ENCODE measurements at places on chromosomes 13 and 19.

DNA sequence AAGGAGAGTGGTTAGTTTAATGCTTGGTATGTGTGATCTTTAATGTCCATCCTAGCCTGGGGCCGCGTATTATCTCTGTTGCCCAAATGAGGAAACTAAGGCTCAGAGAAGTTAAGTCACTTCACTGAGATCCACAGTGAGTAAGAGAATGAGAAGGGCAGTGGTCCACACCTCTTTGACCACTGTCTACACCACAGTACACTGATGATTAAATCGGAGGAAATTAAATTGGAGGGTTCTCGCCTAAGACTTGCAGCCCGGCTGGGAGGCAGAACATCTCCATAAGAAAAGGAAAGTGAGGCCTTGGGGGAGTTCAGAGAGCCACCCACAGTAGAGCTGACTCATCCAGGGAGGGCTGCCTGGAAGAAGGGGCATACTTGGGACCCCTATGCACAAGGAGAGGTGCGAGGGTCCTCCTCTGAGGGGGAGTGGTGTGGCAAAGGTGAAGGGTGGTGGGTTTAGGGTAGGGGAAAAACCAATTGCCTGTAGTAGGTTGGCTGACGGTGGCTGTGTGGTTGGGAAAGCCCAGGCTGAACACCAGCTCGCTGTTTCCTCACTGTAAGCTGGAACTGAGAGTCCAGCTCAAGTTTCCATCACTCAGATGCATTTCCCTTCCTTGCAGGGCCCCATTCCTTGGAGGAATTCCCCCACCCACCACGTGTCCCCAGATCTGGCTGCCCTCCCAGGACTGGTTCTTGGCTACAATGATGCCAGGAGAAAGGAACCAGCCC is 15.0 kb upstream of the DHRS12 start:
- DNase-seq: peak; percentile 42

- DNase-seq: no peak
These were observed 16.8 kb upstream of the ADPRHL1 start for GRCh38 chr13:113470073-113470472.

DNA sequence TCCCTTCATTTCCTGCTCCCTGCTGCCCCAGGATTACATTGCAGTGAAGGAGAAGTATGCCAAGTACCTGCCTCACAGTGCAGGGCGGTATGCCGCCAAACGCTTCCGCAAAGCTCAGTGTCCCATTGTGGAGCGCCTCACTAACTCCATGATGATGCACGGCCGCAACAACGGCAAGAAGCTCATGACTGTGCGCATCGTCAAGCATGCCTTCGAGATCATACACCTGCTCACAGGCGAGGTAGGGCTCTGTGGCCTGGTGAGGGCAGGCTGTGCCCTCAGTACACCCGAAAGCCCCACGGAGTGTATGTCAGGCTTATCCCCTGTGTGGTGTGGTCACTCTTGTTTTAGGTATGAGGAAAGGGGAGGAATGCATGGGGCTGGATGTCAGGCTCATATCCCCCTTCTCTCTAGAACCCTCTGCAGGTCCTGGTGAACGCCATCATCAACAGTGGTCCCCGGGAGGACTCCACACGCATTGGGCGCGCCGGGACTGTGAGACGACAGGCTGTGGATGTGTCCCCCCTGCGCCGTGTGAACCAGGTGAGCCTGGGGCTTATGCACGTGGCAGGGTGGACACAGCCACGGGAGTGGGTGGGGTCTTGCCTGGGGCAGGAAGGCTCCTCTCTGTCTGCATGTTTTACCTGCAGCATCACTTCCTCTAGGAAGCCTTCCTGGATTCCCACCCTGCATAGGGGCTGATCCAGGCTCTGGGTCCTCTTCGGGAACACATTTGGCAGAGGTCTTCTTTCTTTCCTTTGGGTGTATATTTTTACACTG is 2.3 kb upstream of the RNF225 start:
- no peak for DNase-seq

DNA sequence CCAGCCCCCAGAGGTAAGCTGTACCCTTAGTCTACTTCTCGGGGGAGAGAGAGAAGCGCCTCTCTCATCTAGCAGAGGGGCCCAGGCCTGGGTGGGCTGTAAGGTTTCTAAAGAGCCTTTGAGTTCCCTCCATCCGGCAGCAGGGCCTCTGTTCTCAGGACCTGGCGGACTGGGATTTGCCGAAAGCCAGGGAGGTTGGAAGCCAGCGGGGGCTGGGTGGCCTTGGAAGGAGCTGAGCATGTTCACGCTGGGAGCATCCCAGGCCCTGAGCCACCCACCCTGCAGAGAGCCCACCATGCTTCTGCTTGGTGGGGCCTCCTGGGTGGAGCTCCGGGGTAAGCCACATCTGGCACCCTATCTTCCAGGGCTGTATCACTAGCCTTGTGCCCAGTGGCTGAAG is 7.8 kb downstream of the SLC7A10 start:
- no peak for DNase-seq

GRCh38 chr13:93227280-93227877 is 772 bp downstream of the GPC6 start:
- DNase-seq: no peak

- no peak for DNase-seq
These were observed 1213.1 kb downstream of the OLFM4 start for GRCh38 chr13:54241719-54242118.

- peak; percentile 63 for DNase-seq
These were observed 15.0 kb downstream of the CIC start for GRCh38 chr19:42284066-42284501.

DNA sequence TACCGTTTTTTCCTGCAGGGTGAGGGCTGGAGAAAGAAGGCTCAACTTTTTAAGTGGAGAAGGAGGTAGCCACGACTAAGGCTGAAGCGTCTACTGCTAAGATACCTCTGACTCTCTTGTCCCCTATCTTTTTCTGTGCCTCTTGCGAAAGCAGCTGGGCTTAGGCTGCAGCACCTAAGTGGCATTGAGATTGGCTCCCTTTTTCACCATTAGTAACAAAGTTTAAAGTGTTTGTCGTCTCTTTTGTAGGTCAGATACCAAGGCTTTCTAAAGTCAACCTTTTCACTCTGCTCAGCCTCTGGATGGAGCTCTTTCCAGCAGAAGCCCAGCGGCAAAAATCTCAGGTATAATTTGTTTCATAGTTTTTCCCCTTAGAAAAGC is 887 bp downstream of the CDADC1 start:
- no peak for DNase-seq

GRCh38 chr19:38648769-38649304 is 1.4 kb downstream of the ACTN4 start:
- DNase-seq: no peak

DNA sequence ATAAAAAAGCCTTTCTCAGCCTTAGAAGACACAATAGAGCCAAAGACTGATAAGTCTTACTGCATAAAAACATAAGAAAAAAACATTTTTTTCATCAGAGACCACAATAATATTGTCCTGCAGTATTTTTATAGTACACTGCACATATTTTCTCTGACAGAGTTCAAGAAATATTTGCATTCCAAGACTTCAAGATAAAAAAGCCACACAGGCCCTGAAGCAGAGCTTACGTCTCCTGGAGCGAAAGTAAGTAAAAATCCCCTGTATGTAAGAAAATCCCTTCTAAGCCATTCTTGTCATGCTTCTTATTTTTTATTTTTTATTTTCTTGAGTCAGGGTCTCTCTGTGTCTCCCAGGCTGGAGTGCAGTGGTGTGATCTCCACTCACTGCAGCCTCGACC is 755.9 kb downstream of the LIG4 start:
- DNase-seq: no peak

DNA sequence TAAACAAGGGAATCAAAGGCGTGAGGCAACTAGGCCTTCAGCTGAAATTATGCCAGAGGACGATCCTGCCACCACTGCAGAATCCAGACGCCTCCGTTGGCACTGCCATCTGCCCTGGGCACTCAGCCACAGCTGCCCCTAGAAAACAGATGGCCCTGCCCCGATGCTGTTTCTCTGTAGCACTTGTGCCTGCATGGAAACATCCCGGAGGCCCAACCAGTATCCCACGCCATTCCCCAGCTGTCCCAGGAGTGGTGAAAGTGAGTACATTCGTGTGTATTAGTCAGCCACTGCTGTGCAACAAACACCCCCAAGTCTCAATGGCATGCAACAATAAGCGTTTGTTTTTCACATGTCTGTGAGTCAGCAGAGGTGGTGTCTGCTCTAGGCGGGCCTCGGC is 8.9 kb upstream of the CRTC1 start:
- DNase-seq: no peak

- no peak for DNase-seq
These were observed 76.7 kb downstream of the NDFIP2 start for GRCh38 chr13:79557666-79558065.

GRCh38 chr13:19726611-19727010 is 56.1 kb downstream of the PSPC1 start:
- no peak for DNase-seq

- no peak for DNase-seq
These were observed 816.6 kb downstream of the UQCRFS1 start for GRCh38 chr19:28396287-28396831.

GRCh38 chr13:73894995-73895571 is 239.1 kb downstream of the KLF12 start:
- DNase-seq: no peak

GRCh38 chr19:46494146-46494940 is 1.3 kb downstream of the PNMA8B start:
- no peak for DNase-seq

DNA sequence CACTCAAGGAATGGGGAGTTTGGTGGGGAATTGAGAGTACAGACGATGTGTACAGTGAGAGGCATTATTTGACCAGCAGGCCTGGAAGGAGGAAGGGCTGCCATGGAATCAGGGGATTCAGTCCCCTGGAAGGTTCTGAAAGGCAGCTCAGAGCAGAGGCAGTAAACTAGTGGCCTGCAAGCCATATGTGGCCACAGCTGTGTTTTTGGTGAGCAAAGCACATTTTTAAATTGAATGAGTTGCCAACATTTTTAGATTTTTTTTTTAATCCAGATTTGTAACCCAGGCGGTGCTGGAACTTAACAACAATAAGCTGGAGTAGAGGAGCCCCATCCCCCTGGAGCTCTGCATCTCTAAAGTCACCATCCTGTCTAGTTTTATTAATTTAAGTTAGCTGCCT is 95.3 kb upstream of the IPO5 start:
- no peak for DNase-seq

DNA sequence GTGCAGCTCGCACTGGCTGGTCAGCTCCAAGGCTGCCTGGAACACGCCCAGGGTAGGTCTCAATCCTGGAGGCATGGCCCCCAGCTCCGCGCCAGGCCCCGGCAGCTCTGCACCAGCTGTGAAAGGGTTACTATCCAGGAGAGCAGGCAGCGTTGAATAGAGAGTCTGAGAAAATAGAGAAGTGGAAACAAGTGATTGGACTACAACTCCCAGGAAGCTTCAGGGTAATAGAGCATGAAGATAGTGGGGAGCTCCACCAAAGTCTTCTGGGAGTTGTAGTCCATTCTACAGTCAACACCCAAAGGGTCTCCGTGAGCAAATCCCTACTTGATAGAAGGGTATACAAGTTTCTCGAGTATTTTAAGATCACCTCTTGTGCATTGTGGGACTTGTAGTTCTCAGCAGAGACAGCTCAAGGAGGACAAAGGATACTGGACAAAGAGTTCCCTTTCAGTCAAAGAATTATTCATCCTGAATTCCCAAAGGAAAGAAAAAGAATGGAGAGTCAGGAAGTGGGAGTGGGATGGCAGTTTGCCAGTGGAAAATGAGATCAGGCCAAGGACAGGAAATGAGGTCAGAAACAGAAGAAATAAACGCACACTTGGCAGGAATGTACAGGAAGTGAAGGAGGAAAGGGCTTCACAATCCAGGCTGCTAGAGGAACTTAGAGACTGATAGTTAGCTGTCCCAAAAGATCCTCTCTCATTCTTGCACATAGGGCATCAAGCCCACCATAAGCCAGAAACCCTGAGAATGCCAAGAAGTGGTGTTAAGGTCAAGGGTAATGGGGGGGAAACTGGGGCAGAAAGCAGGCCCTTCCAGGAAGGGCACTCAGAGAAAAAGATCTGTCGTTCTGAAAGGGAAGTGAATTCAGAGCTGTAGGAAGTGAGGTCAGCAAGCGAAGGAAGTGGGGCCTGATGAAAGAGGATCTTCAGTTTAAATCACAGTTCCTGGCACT is 5.5 kb upstream of the MAMSTR start:
- no peak for DNase-seq

DNA sequence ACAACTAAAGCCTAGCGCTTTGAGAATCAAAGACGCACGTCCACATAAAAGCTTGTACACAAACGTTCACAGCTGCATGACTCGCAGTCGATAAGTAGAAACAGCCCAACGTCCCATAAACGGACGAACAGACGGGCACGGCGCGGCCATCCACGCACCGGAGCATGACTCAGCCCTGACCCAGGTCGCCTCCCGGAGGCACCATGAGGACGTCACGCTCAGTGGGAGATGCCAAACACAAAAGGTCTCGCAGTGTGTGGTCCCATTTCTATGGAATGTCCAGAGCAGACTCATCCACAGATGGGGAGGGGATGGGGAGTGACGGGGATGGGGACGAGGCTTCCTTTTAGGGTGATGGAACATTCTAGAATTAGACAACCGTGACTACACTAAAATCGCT is 9.4 kb downstream of the POLRMT start:
- DNase-seq: no peak

GRCh38 chr19:46992699-46993535 is 26.7 kb upstream of the NPAS1 start:
- no peak for DNase-seq

DNA sequence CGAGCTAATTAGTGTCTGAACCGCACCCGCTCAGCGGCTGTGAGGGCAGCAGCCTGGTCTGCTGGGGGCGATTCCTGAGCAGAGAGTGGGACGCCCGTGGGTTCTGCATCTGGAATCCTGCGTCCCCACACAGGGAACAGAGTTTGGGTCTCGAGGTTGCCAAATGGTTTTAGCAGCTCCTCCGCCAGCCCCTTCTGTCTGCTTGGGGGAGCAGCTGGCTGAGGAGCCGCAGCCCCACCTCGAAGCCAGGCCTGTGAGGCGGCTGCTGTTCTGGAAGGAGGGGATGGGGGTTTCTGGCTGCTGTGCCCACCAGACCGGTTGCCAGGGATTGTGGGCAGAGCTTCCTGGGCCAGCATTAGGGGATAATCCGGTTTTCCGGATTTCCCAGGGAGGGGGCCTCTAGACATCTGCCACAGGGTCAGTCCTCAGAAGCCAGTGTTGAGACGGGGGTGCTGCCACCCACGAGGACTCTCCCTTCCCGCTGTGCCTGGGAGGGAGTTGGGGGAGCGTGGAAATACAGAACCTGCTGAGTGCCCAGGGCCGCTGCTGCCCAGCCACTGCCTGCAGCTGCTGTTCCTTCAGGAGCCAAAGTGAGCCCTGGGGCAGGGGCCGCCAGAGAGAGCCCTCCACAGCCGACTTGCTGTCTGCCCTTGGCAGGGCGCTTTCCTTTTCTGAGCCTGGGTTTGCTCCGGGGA is 2.0 kb downstream of the CDC34 start:
- DNase-seq: no peak

- peak; percentile 68 for DNase-seq
These were observed at the start of gene ZNF91 for GRCh38 chr19:23395041-23395721. Gene ZNF91 (minus strand): TSS chr19:23395471. CDS start chr19:23395354, 117 bp downstream.

GRCh38 chr13:113917594-113918371 is 53.9 kb upstream of the GAS6 start:
- no peak for DNase-seq

DNA sequence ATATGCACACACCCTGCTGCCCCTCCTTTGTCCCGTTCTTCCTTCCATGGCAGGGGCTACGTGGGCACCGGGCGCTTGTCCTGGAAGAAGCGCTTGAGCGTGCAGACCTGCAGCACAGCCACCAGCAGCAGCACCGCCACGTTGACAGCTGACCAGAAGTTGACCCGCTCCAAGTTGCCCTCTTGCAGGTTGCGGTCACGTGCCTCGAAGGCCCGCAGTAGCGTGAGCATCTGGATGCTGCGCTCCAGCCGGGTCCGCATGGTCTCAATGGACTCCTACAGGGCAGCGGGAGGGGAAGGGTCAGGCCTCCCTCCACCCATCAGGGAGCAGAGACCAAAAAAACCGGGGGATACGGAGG is 3.1 kb downstream of the TMED1 start:
- no peak for DNase-seq

- no peak for DNase-seq
These were observed 303.3 kb downstream of the POU4F1 start for GRCh38 chr13:78299832-78300623.

Measured in activated CD4-positive, alpha-beta T cell treated with anti-CD3 and anti-CD28 coated beads, Interleukin-2, amount 50 U/mL, for 24 hours (primary cell).